Fibroblast of skin of left biceps (primary cell): ENCODE measurements at places on chromosomes 6 and 20.

GRCh38 chr6:156269751-156270369, 507.3 kb upstream of the ARID1B start:
- DNase-seq, result no peak

DNA sequence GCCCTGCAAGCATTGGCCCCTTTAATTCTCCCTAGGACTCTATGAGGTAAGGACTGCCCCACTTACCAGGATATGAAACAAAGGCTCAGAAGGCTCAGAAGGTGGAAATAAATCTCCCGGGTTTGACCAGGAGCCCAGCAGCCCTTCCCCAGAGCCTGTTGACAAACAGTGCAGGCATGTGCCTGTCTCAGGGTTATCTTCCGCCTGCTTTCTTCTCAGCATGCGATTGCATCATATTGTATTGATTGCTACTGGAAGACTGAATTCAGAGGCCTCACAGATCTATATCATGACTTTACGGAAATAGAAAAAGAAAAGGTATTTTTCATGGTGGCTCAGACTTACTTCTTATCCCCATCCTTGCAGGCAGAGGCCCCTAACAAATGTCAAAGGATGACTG, 92.7 kb downstream of the PHACTR3 start:
- DNase-seq, result no peak

DNA sequence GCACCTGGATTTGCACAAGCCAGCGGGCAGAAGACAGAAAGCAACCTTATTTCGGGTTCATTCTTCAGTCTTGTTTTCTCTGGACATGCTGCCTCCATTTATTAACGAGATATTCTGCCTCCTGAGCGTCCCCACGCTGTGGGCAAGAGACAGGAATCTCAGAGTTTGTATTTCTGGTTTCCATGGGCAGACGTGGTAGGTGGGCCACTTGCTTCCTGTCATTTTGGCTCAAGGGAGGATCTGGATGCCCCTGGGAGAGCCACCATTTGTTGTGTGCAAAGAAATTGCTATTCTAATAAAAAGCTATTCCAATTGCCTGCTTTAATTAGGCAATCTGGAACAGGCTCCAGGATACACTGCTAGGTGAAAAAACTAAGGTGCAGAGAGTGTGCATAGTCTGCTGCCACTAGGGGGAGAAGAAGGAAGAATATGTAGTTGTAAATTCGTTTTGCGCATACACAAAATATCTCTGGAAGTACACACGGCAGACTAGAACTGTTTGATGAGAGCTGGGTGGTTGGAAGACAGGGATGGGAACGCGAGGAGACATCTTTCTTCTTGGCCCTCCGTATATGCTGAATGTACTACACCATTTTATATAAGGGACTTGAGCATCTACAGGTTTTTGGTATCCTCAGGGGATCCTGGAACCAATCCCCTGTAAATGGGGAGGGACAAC, 30.1 kb upstream of the SLC16A10 start:
- peak; percentile 6 for DNase-seq

DNA sequence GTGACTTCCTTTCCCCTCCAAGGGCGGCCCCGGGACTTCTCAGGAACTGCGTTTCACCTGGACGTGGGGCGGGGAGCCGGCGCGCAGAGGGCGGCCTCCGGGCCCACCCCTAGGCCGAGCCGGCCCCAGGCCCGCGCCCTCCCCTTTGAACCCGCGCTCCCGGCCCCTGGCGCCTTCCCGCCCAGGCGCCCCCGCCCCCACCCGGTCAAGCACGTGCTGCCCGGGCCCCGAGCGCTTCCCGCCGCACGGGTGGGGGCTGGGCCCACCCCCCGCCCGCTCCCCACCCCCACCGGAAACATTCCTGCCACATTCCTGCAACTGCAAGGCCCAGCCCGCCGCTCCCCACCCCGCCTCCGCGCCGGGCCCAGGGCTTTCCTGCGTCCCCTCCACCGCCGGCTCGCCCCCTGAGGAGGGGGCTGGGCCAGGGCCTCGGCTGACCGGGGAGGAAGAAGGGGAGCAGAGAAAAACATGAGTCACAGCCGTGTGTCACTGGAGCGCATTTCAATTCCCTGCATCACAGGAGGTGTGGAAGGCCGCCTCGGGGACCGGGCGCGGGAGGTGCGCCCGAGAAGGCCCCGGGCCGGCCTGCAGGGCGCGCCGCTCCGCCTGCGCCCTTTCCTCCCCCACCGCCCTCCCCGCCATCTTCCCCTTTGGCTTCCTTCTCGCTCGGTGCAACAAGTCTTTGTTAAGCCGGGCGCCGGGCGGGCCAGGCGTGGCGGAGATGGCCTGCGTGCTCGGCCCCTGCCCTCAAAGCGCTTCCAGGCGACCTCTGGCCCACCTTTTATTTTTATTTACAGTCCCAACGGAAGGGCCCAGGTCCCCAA, 1.2 kb upstream of the HMGA1 start:
- DNase-seq, result peak; percentile 65

DNA sequence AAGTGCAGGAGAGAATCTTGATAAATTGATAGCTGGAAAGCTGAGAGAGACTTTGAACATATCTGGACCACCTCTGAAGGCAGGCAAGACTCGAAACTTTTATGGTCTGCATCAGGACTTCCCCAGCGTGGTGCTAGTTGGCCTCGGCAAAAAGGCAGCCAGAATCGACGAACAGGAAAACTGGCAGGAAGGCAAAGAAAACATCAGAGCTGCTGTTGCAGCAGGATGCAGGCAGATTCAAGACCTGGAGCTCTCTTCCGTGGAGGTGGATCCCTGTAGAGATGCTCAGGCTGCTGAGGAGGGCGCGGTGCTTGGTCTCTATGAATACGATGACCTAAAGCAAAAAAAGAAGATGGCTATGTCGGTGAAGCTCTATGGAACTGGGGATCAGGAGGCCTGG, 4.6 kb upstream of the CDKN1A start:
- no peak for DNase-seq

DNA sequence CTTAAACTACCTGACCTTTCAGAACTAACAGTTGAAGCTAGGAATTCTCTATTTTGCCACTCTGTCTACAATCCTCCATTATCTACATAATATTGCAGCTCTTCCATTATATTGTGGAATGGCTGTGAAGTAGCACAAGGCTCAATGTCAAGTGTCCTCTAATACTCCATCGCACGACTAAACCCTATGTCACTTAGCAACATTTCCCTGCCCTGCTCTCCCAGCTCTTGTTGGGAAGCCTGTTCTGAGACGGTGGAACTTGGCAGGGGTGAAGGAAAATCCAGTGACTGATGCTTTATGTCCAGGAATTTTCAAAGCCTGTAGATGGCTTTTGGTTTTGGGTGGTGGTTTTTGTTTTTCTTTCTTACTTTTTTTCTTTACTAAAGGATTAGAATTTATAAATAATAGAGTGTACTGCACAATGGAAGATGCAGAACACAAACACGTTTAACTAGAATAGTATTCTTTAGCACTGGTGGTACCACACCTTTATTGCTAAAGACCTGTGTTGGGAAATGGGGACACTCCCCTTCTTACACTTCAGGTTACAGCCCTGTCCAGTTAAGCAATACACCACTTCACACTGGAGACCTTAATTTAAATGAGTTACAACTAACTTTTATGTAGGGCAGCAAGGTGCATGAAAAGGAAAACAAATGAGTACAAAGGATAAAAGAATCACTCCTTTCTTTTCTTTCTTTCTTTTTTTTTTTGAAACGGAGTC, 20.7 kb upstream of the AMD1 start:
- DNase-seq, result no peak

DNA sequence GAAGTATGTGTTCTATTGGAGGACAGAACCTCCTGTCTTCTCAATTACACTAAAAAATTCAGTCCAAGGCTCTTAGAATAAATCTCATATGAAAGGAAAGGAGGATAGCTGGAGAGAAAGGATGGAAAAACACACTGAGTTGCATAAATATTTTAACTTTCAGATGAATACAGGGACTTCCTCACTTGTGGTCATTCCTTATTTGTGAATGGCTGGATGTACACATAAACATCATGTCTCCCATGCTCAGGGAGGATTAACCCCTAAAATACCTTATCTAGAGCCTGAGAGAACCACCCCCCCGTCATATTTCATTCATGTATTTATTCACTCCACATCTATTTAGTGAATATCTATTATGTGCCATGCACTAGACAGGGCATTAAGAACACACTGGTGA, 217.6 kb upstream of the CITED2 start:
- no peak for DNase-seq

DNA sequence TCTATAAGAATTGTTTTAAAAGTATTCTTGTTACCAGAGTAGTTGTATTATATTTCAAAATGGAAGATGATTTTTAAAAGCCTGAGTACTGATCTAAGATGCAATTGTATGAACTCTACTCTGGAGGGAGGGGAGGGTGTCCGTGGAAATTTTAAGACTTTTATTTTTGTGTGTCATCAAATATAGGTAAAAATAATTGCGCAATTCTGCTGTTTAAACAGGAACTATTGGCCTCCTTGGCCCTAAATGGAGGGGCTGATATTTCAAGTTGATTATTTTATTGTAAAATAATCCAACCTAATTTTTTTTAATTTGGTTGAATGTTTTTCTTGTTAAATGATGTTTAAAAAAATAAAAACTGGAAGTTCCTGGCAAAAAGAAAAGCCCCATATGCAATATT, 38.1 kb upstream of the RPP40 start:
- no peak for DNase-seq

DNA sequence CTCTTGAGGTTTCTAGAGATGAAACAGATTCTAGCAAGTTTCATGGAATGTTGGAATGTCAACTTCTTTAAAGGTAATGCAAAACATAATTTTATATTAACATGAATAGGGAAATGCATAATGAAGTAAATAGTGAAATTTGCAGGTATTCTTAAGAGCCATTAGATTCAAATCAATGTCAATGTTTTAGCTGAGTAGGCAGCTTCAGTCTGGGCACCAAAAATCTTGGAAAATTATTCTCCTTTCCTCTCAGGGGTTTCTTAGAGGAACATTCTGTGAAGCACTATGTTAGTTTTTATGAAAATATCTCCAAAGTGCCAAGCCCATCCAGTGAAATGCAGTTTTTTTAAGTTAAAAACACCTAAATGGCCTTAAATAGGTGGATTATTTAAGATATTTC, 300.8 kb downstream of the PAX1 start:
- no peak for DNase-seq

DNA sequence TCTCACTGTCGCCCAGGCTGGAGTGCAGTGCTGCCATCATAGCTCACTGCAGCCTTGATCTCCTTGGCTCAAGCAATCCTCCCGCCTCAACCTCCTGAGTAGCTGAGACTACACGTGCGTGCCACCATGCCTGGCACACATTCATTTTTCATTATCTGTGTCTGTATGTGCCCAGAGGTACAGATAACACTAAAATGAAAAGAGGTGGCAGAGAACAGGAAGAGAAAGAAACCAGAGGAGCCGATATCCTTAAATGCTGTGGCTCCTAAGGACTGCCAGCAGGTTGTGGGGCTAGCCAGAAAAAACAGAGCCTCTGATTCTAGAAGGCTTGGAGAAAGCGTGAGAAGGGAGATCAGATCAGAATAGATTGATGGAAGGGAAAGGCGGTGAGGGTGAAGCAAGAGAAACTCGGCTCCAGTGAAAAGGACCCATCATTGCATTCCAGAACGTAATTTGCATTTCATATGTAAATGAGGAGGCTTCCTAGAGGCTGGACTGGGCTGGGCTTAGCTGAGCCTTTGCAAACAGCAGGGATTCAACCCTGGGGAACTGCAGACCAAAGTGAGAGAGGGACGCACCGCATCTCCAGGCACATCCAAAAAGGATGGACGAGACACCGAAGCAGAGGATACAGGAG, 64.2 kb downstream of the GCNT2 start:
- no peak for DNase-seq

GRCh38 chr6:35686873-35687555, 1.7 kb downstream of the FKBP5 start:
- no peak for DNase-seq

DNA sequence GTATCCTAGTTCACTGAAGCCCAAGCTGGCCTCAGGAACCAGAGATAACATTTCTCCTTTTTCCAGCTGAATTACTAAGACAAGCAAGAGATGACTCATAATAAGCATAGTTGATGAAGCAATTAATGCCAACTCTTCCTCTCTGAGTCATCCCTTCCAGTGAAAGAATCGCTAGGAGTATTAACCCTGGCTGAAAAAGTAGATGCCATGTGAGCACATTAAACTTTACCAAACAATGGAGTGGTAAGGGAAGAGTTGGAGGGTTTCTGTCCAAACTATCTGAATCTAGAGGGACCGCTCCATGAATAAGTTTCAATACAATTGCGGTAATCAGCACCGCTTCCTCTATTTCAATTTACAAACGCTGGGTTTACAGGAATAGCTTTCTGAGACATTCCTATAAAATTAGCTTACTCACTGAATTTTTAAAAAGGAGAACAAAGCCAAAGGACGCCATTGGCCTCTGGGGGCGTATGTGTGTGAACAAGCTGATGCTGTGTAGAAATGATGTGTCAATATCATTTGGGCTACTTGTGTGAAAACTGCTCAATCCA, 48.3 kb downstream of the ATXN1 start:
- DNase-seq, result peak; percentile 75

- DNase-seq, result no peak
Measured at GRCh38 chr6:30142665-30143064, 6.7 kb downstream of the TRIM40 start.

DNA sequence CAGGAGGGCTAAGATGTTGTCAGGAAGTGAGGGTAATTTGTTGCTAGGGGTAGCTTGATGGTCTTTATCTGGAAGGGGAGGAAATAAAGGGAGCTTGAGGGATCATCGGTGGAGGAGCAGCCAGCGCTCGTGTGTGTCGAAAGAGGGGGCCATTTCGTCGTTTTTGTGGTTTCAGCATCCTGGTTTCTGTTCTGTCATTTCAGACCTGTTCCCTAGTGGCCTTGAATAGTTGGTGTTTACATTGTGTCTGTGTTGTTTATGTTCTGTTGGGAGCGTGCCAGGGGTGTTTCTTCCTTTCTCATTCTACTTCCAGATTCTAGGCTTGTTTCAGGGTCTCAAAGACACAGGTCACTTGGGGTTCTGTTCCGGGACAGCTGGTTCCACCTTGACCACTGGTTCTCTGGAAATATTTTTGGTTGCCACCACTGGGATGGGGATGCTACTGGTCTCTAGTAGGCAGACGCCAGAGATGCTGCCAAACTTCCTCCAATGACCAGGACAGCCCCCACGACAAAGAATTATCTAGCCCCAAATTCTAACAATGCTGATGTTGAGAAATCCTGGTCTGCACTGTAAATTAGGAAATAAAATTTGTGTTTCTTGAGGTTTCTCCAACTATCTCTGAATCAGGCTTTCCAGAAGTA, 113.9 kb upstream of the NAA20 start:
- no peak for DNase-seq

GRCh38 chr6:113969888-113970804, 802 bp downstream of the HDAC2 start:
- DNase-seq, result no peak

- no peak for DNase-seq
Measured at GRCh38 chr6:47203938-47204611, 105.6 kb downstream of the TNFRSF21 start.

DNA sequence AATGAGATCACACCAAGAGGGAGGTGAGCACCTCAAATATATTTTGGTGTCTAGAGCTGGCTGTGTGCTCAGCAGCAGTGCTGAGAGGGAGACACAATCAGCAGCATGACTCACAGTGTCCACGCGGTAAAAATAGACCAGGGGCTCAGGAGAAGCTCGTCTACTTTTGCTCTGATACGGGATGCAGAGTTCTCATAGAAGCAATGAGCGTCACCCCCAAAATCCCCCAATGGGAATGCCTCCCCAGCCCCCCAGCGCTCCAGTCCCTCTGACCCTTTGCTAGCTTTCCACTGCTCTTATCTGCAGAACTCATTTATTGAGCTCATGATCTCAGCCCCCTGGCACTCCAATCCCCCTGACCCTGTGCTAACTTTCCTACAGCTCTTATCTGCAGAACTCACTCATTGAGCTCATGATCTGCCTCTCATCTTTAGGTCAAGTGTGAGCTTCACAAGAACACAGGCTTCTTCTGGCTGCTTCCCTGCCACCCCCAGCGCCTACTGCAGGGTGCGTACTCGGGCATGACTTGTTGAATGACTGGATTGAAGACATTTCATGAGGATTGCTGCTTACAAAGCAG, 34.0 kb downstream of the SYNDIG1 start:
- peak; percentile 16 for DNase-seq
